Thoracic aorta (tissue), 2 donors: ENCODE measurements at places on chromosomes 3 and 15.

GRCh38 chr3:171802590-171802956 lies 7.7 kb downstream of the PLD1 start:
- DNase-seq: no peak

GRCh38 chr3:125142420-125142778 lies 70.1 kb downstream of the SLC12A8 start:
- DNase-seq: no peak

GRCh38 chr15:66169625-66170024 lies 83.9 kb downstream of the MEGF11 start:
- no peak for DNase-seq

GRCh38 chr15:94887391-94887790 lies 656.0 kb downstream of the MCTP2 start:
- DNase-seq: no peak

- no peak for DNase-seq
These were observed 21.8 kb downstream of the METTL6 start for GRCh38 chr3:15405448-15406050.

DNA sequence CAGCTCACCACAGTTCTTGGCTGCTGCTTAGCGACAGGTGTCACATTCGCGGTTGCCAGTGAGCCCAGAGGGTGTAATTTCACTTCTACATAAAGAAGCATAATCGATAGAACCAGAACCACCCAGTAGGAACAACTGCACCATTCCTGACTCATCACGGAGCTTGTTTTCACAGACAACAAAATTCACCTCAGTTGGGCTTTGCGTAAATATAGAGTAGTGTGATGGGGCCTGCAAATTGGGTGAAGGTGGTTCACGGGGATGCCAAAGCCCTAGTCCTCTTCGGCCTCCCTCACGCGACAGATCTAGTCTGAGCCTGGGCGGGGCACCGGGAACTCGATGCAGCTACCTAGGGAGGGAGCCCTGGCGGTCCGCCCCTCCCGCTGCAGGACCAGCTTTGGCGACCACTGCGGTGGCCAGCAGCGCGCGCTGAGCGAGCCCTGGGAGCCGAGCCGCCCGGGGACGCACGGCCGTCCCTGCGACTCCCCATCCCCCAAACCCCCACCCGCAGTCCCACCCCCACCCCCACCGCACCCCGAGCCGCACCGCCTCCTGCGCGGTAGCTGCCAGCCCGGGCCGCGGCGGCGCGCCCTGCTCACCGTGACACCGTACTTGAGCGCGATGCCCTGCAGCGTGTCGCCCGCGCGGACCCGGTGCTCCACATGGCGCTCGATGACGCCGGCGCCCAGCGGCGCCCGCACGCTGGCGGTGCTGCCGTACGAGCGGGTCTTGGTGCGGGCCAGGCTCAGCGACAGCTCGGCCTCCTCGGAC lies 519 bp downstream of the LYSMD2 start:
- no peak for DNase-seq

DNA sequence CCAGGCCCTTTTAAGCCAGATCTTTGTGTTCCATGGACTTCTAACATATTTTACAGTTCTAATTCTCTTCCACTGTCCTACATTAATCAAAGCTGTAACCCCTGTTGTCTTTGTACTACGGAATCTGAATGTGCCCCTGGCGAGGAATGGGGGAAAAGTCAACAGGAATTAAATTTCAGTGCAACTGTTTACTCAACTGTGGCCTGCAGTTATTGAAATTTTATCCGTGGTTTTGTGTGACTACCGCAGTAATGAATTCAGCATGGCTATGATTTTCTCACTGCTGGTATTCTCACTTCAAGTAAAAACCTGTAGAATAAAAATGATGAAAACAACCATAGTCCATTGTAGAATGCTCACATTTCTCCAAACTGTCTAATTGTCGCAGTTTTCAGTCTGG lies 388.0 kb downstream of the FOXP1 start:
- DNase-seq: no peak

DNA sequence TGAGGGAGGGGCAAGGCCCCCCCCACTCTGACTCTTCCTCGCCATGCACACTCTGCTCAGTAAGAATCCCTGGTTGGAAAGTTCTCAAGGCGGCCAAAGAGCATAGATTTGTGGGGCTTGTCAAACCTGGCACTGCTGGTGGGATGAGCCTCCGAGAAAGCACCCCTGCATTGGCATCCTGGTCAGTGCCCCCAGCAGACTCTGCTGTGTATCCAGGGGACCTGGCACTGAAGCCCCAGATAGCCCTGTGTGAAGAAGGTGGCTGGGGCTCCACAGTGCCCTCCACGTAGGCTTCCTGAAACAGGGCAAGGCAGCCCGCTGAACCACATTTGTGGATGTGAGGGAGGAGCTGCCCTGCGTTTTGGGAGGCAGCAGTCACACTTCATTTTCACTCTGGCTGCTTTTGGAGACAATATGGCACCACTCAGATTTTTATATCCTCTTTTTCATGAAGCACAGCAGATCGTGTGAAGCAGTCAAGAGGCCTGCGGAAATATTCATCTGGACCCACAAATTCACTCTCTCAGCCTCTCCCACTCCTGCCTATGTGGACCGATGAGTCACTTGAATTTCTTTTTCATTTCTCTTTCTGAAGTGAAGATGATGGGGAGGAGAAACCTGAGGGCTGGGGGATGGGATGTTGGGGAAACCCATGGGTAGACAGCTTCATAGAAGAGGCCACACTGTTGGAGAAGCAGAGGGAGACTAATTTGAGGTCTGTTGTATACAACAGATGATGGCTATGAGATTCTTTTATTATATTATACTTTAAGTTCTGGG lies 88.7 kb upstream of the BCL6 start:
- DNase-seq: no peak

- peak; percentile 17 for DNase-seq
These were observed 451.1 kb upstream of the KCNMB2 start for GRCh38 chr3:178084938-178085816.

GRCh38 chr15:51620122-51620521 lies 2.4 kb downstream of the DMXL2 start:
- no peak for DNase-seq

- DNase-seq: no peak
These were observed 5.9 kb downstream of the RNU6-1 start for GRCh38 chr15:67833710-67834511.

DNA sequence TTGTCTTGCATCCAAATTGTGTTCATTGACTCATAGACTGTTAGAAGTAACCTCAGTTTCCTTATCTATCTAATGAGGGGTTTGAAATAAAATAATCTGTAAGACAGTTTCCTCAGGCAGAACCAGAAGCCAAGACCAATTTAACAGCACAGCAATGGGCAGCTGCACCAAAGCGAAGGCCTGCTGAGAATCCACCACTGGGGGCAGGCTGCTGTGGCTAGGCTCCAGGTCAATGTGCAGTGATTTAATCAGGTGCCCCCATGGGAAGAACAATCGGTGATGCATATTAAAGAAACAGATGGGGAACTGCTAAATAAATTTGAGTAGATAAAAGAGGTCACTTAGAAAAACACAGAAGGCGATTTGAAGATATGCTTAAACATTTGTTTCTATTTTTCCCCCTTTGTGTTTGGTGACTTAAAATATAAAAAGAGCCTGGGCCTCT lies 28.0 kb upstream of the TMOD3 start:
- DNase-seq: no peak

DNA sequence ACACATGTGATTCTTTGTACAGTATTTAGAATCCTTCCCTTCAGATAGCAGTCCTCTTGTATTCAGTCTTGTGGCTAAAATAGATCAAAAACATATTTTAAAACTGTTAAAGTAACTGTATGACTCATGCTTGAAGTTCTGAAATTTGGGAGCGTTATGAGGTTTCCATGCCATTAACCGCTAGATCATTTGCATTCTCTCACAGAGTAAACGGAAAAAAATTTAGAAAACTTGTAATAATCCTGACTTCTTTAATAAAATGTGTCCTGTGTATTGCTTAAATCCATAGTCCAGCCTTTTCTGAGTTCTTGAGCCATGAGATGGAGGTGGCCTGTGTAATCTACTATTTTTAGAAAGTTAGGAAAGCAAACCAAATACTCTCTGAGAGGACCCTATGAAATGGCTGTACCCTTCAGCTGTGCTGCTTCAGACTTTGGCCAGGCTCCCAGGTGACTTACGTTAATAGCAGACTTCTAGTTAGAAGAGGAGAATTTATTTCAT lies 33.8 kb downstream of the MBNL1 start:
- DNase-seq: no peak

DNA sequence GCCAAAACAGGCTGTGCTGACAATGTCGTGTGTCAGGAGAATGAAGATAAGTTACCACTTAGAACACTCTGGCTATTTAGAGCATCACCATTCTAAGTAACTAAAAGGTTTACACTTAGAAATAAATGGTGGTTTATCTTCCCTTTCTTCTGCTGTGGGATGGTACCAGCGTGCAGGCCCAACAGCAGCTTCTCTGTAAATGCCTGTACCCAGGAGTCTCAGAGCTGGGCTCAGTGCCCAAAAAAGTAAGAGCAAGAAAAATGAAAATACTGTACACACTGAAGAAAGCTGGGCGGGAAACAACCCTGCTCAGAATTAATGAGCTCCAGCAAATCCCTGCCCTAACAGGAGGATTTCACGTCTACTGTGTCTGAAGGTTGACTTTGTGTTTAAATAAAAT lies 206.5 kb downstream of the MFSD1 start:
- no peak for DNase-seq

- no peak for DNase-seq
These were observed 2.2 kb upstream of the BSN start for GRCh38 chr3:49552087-49552486.

- no peak for DNase-seq
These were observed 62.2 kb upstream of the MRPS22 start for GRCh38 chr3:139281522-139282196.

GRCh38 chr3:185549651-185550111 lies 2.7 kb downstream of the LIPH start:
- DNase-seq: no peak

DNA sequence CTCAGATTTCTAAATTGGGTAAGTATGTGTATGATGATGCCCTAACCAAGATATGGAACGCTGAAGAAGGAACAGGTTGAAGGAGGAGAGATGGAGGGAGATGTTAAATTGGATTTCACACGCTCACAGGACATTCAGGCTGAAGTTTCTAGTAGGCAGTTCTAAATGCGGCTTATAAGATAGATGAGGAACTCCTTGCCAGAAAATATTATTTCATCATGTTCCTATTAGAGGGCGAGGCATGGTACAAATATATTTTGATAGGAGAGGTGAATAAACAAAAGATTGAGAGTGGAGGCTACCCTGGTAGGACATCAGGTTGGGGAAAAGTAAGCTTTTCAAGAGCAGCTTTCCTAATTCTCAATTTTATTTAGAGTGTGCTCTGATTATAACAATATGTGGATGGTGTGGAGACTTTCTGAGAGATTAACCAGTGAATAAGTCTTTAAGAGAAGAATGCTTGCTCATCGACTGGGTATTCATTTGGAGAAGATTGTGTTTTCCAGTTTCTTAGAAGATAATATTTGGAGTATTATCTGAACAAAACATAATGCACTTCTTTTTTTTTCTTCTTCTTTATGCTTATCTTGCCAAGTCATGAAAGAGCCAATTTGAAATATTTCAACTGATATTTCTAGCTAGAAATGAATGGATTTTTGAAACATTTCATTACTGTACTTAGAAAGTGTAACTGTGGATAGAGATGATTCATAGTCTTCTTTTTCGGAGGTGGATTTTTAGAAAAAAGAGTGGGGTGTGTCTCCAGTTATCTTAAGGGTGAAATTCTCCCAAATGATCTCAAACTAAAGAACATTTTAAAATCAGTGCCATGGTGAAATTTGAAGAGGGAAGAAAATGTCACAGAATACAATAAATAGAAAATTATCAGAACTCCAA lies 88.5 kb downstream of the B3GALNT1 start:
- DNase-seq: no peak

- DNase-seq: no peak
These were observed 288.9 kb downstream of the EDEM1 start for GRCh38 chr3:5476403-5476802.

DNA sequence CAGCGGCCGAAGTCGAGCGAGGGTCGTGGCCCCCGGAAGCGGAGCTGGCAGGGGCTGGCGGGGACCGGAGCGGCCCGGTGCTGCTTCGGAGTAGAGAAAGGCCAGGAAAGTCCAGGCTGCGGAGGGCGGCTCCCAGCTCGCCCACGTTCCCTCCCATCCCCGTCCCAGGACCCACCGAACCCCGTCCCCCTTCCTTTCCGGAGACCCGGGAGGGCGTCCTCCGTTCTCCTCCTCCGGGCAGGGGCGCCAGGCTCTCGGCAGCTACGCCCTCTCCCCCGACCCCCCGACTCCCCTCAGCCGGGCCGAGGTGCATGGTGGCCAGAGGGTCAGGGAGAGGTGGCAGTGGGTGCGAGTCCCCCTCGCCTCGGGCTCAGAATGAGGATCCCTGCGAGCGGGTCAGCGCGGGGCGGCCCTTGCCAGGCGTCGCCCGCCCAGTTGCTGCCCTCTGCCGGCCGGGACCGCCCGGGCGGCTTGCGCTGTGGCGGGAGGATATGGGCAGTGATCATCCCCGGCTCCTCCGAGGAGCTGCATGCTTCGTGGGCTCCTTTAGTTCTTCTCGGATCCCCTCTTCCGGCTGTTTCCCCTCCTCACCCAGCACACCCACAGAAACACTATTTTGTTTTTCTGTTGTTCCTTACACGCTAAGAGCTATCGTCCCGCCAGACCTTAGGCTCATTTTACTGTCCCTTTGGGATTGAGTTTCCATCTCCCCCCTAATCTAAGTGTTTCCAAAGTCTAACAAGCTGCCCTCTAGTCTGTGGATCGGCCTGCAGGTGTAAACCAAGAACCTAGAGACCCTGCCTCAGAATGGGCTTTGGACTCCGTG lies 744 bp upstream of the ALDH1A2 start:
- DNase-seq: no peak

DNA sequence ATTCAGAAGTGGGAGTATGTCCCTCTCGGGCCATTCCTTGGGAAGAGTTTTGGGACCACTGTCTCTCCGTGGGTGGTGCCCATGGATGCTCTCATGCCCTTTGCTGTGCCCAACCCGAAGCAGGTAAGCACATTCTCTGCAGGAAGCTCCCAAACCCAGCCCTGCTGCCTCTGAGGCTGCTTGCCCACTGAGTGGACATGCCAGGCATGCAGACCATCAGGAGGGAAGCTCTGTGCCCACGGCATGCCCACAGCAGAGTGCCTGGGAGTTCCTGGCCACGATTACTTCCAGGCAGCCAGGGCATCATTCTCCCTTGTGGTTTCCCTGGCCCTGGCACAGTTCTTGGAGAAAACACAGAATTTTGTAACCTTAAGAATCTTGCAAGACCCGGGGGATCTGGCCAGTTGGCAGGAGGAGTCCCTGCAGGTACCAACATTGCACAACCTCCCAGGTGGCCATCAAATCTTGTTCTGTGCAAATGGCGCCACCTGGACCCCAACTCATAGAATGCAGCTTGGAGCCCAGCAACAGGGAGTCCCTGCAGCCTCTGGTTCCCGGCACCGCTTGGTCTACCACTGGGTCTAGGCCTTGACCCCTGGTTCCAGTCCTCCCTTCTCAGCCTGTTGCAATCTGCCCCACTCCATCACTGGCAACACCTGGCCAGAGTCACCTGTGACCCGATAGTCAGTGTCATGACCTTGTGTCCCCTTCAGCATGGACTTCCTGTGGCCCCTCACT lies 20.4 kb downstream of the FAH start:
- DNase-seq: no peak
